Motor neuron (in vitro differentiated cells): ENCODE measurements at places on chromosomes 7 and 10. TPM values are rescaled to one million over a fixed set of nuclear protein-coding genes. Genes with fewer than 3 reads are reported as not detected.

- ATAC-seq = peak; percentile 15
Measured at GRCh38 chr10:72625276-72625607, 637 bp downstream of the MICU1 start.

Gene PPP1R3C
- 6.6 and 8.2 TPM in 2 replicates for total RNA-seq

DNA sequence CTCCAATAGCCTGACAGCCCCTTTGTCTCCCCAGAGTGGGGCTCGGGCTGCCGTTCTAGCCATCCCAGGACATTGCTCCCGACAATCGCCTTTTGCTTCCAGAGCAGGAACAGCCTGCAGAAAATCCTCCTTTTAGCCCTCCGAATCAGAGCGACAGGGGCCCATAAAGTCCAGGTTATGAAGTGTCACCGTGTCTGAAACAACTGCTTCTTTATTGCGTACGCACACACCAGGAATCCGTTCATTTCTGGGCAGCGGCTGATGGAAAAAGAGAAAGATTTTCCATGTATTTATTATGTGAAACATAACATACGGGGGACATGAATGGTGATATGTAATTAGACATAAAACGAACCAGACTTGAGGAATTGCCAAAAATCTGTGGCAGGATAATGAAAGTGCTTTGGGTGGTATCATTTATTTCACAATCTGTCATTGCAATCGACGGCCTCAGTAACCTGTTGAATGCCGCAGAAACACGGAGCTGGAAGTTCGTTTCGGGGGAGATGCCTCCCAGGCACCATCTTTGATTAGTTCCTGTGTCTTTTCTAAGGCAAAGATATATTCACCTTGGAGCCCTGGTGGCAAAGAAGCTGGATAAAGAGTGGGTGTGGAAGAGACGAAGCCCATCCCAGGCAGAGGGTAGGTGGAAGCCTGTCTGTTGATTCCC is 48.1 kb downstream of the FAM241B start:
- ATAC-seq = no peak

DNA sequence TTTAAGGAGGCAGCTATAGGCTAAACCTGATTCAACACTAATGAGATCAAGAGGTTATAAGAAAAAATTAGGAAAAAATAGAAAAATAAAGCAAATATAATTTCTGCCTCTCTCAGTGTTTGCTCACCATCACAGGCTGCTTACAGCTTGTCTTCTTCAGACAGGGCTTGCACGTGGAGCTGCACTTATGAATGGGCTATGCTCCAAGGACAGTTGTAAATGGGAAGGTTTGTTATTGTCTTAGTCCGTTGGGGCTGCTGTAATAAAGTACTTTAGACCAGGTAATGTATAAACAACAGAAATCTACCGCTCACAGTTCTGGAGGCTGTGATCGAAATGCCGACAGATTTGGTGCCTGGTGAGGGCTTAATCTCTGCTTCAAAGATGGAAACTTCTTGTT is 219.8 kb downstream of the NEBL start:
- no peak for ATAC-seq

Gene RADIL
- total RNA-seq = 1.2 and 2.6 TPM in 2 replicates

Gene CPA2
- 0.52 TPM in 1 of 2 replicates, not detected in the other for total RNA-seq

DNA sequence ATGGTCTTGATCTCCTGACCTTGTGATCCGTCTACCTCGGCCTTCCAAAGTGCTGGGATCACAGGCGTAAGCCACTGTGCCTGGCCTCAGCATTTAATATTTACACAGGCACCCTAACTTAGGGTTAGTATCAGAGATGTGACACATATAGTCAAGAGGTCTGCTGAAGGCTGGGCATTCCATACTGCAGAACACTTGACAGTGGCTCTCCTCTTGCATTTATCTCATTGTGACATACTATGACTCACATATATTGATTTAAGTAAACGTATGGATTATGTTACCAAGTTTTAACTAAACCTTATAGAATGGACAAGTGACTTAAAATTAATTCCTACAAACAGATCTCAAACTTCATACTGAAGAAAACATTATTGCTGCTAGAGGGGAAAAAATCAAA is 36.6 kb downstream of the BRAF start:
- no peak for ATAC-seq

GRCh38 chr7:70734411-70734810 is 397.5 kb upstream of the GALNT17 start:
- ATAC-seq = no peak

DNA sequence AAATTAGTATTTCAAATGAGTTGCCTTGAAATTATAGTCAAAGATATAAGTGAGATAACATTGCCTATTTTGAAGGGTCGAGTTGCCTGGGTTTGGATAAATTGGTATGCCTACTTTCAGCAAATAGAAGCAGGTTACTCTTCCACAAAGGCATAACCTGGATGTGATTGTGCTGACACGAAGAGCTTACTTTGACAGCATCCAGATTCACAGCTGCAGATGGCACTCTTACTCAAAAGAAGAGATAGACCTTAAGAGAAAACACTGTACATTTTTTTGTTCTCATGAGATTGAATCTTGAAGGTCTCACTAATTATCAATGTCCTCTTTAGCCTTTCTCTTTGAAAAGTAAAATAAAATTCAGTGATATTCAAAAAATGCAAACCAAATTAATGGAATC is 1338.7 kb downstream of the REEP3 start:
- ATAC-seq = no peak

DNA sequence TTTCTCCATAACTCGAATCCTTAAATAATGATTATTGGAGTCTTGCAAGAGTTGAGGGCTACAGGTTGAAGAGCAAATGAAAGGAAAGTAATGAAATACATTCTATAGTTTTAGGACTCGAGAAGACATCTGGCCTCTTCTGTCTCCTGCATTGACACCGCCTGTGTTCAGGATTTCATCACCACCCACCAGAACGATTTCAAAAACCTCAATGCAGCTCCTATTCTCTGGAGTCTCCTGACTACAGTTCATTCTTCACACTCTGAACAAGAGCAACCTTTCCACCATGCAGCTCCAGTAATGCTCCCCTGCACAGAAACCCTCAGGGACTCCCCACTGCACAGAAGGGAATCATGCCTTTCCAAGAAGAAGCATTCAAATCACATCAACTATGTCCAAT is 5.5 kb downstream of the IL15RA start:
- ATAC-seq = no peak
